AG08395 (cell line): ENCODE measurements at places on chromosomes 3 and 15.

DNA sequence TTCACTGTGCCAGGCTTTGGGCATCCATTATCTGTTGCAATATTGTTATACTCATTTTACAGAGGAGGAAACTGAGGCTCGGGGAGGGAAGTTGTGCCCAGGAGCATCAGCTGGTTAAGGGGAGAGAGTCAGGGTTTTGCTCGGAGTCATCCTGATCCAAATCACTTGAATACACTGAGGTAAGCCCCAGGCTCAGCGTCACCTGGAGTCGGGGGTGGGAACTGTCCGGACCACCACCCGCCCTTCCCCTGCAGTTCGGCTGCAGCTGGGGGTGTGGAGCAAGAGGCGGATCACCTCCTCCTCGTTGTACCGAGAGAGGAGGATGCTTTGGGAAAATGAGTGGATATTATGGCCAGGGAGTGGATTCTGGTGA lies 646 bp downstream of the HRH1 start:
- no peak for DNase-seq

DNA sequence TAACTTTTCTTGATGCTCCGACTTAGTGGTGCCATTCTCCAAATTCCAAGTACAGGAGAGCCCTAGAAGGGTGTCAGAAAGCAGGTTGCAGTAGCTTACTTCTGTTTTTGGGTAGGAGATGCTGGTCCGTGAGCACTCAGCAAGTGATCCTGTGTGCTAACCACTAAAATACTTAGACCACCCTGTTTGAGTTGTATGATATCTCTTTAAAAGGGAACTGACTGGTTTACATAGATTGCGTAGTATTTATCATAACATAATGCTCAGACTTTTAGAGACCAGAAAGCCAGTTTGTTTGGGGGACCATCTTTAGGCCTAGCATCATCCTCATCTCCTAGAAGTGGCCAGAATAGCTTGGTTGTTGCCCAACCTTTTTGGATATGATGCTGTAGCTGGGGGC lies 26.7 kb downstream of the CTDSPL start:
- no peak for DNase-seq

DNA sequence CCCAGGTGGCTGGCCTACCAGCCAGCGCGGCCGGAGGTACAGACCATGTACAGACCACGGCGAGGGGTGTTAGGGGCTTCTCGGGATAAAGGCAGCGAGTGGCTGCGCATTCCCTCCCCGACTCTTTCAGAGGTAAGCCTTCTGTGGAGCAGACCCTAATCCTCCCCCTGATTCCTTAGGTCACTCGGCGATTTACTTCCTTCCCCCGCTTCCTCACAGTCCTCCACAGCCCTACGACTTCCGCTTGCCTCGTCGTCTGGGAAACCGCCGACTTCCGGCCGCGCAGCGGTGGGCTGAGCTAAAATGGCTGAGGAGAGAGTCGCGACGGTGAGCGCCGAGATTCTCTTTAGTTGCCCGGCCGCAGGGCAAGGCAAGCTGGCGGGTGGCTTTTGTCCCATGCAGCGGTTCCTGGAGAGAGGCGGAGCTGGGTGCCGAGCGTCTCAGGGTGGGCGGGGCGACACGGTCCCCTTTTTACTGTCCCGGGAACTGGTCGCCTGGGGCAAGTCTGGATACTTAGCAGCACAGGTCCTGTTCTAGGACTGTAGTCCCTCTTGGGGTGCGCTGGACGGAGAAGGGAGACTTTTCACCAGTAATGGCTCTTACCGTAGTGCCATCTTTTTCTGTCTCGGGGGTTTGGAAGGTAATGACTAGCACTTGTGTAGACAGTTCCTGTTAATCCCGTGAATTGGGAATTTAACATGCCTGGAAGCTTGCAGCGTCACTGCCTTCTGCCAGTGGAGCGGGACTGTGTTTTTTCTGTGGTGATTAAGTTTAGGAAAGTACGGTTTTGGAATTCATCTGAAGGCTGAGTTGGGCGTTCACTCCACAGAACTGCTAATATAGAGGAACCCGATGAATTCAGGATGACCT lies at the start of the genes BBS4 and HIGD2B:
Gene BBS4, plus strand, starts transcription at position 283 of the 870 bp plus-strand sequence. Its CDS starts 21 bp downstream, at position 304.
Gene HIGD2B, minus strand, starts transcription at position 258 of the 870 bp plus-strand sequence. CDS start 9,808 bp downstream, outside the sequence.
- peak; percentile 87 for DNase-seq

- DNase-seq: no peak
Observed at GRCh38 chr15:77580996-77581682, 51.6 kb downstream of the LINGO1 start.

DNA sequence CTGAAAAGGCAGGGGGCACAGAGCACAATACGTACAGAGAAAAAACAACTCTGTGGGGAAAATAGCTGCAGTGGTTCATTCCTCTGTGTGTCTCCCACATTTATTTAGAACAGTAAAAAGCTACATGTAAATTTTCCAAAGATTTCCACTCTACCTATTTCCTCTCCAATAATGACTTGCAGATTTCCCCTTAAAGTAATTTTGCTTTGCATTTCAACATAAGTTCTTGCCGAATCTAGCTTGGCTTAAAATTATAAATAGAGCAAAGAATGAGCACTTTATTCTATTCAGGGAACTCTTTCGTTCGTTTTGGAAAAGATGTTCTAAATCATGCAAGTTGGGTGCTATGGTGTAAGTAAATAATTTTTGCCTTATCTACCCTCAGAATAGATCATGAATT lies 58.2 kb upstream of the NR2E3 start:
- no peak for DNase-seq

DNA sequence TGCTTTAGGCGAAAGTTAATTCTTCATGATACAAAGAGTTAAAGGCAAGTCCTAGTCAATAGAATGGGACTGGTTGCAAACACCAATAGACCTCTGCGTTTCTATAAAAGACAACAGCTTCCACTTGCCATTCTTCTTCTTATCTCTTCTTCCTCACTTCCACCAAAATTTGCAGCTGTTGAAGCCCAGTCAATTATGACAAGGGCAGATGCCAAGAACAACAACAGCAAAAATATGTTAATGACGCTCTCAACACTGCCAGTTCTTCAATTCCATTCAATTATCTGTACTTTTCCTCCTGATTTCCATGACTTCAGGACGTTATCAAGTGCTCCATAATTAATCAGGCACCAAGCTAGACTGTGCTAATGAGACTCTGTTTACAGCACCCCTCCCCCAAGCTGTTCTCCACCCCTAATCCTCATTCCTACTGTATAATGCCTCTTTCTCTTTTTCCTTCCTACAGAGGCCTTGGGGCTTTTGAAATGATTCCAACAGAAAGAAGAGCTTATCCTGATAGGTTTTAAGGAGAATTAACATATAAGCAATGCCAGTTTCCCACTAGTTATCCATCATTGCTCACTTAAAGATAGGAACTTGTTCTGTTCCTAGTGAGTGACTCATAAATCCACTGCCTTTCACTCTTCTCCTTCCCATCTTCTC lies 1160.5 kb downstream of the IGSF11 start:
- DNase-seq: no peak

- peak; percentile 51 for DNase-seq
Observed at GRCh38 chr15:50676799-50677483, 9.7 kb downstream of the TRPM7 start.

DNA sequence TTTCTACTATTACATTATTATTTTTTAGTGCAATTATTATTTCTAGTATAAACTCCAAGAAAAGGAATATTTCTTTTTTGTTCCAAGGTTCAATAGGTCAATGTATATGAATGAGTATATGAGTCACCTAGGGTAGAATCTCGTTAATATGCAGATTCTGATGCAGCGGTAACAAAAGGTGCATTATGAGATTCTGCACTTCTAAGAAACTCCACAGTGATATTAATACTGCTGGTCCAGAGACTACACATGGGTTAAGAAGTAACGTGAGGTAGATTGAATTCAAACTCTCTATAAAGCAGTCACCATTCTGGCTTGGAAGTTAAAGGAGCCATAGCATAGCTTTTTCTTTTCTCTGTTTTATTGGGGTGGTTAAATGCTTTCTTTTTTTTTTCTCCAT lies 596.2 kb upstream of the TBL1XR1 start:
- no peak for DNase-seq

DNA sequence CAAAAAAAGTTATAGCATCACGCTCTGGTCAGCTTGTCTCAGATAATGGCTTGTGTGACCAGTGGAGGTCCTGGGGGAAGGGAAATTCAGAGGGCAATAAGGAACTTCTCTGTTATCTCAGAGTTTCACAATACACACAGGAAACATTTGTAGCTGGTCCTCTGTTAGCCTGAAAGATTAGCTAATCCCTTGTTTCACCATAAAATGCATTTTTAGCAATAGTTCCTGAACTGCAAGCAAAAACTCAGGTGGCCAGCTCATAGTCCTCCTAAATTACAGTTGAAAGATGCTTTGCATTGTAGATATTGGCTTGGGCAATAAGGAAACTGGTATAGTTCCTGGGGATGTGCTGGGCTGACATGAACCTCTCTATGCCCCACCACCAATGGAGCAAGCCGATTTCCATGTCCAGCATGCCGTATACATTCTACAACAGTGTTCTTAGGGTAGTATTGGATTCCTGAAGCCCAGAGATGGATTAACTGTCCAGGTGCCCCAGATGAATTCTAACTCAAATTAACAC lies 141.5 kb upstream of the TBL1XR1 start:
- no peak for DNase-seq

- DNase-seq: no peak
Observed at GRCh38 chr3:6448011-6448410, 412.9 kb upstream of the GRM7 start.

DNA sequence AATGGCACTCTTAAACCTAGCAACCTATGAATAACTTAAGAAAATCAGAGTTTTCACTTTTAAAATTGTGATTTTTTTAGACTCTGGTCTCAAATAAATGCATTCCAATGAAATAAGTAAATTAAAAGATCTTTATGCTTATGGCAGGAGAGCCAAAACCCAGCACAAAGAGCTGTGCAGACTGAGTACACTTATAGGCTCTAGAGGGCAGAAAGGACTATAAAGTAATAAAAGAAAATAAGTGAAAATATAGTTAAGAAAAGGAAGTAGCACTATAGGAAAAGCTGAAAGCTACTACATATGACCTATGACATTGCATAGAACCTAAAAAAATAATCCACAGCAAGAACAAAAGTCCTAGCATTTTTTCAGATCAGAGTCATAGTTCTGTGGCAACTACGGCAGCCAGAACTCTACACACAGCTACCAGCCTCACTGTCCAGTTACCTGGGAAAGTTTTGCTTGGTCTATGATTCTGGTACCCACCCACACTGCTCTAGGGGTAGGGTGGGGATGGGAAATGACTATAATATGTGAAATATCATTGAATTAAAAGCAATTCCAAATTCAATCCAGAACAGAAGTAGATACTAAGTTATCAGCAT lies 30.5 kb downstream of the CLASP2 start:
- peak; percentile 46 for DNase-seq

DNA sequence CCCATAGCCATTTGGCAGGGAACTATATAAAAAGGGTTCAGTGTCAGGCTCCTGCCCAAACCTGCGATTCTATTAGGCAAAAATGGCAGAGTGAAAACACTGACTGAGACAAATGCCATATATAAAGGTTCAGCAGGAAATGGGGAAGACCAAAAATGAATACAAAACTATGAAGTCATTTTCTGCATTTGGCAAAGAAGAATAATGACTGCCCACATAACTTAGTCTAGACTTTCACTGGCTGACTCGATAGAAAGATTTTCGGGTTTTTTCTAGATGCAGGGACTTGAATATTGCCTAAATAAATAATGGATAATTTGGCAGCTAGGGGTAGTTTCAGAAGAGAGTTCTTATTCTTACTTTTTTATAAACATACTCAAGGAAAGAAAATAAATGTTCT lies 178.0 kb downstream of the TPRG1 start:
- DNase-seq: peak; percentile 6

DNA sequence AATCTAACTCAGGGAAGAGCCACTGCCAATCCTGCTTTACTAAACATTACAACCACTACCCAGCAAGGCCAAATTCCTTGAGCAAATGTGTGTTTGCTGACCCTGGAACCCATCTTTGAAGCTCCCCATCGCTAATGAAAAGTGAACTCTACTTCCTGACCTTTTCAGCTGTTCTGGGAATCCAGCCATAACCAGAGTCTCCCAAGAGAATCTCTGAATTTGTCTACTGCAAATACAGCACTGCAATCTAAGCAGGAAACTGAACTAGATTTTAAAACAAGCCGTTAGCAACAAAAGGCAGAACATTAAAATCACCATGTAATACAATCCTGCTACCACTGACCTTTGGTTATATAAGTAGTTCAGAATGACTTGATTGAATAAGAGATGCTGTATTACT lies 309.2 kb downstream of the MAGI1 start:
- peak; percentile 58 for DNase-seq

- DNase-seq: no peak
Observed at GRCh38 chr3:127694467-127695215, 21.9 kb downstream of the ABTB1 start.

DNA sequence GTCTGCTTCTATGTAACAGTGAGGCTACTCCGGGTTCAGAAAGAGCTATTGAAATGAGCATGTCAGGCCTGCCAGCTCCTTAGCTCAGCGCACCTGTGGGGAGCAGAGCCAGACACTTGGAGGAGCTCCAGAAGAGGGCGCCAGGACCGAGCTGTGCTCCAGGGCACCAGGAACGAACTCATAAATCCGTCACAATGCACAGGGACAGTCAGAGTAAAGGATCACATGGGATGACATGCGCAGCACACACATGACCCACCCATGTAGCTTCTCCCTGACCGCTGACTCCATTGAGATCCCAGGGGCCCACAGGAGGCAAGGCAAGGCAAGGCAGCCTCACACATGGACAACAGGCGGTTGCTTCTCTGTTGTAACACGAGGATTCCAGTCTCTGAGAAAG lies 26.0 kb upstream of the GNB5 start:
- DNase-seq: no peak

- no peak for DNase-seq
Observed at GRCh38 chr3:120622870-120623726, 27.0 kb downstream of the NDUFB4 start.

DNA sequence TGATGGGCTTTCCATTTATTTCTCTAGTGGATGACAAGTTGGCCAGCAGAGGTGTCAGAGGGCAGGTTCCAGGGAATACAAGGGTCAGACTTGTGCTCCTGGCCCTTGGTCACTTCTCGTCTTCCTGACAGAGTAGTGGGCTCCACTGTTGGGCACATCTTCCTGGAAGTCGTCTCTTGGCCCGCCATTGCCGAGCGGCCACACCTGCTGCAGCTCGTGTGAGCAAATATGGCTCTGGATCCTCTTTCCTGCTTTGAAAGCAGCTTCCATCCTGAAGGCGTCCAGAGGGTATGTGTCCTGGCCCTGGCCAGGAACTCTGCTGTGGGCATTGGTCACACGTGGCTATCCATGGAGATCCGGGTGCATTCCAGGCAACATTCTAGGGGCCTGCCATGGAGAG lies 100.2 kb downstream of the SNRPN start:
- no peak for DNase-seq
